Activated CD4-positive, alpha-beta T cell treated with anti-CD3 and anti-CD28 coated beads, Interleukin-2, amount 50 U/mL, for 4 hours (primary cell): ENCODE measurements at places on chromosomes 7 and 10.

DNA sequence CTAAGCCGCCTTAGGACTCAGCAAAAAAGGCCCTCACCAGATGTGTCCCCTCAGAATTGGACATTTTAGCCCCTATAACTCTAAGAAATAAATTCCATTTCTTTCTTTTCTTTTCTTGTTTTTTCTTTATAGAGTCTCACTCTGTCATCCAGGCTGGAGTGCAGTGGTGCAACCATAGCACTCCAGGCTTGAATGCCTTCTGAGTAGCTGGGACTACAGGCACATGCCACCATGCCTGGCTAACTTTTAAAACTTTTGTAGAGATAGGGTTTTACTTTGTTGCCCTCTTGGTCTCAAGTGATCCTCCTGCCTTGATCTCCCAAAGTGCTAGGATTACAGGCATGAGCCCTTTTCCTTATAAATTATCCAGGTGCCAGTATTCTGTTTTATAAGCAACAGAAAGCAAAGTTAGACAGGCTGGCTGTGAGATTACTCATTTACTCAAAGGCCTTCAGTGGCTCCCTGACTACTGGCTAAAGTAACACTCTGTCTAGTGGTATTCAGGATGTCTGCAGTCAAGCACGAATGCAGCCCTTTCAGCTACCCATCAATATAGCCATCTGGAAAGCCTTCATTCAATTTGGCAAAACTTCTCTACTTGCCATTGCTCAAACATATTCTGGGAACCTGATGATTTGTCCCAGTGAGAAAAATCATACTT is 128.6 kb downstream of the ICA1 start:
- DNase-seq, result no peak

DNA sequence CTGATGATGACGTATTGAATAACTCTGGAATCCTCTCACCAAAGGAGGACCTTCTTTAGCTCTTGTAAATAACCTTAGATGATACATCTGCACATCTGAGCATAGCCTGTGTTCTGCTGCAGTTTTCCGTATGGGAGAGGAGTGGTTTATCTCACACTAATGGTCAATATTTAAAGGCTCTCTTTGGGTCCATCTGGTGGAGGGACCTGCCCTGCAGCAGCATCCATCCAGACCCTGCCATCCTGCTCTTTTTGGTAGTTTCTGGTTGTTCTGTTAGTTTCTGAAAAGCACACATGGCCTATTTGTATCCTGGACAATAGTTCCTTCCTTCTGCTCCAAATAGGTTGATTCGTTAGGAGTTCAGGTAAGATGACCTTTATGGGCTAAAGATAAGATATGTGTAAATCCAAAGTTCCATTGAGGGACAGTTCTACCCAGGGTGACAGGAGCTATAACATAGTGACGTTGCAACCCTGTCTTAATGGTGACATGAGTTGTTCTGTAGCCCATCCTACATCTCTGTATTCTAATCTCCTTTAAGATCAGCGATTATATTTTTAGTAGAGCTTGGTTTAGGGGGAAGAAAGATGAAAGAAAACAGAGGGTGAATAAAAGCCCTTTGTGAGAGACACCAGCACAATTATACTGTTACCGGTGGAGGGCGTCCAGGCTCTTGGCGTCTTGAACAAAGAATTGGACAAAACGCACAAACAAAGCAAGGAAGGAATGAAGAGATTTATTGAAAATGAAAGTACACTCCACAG is 60.0 kb upstream of the KLF14 start:
- DNase-seq, result no peak

DNA sequence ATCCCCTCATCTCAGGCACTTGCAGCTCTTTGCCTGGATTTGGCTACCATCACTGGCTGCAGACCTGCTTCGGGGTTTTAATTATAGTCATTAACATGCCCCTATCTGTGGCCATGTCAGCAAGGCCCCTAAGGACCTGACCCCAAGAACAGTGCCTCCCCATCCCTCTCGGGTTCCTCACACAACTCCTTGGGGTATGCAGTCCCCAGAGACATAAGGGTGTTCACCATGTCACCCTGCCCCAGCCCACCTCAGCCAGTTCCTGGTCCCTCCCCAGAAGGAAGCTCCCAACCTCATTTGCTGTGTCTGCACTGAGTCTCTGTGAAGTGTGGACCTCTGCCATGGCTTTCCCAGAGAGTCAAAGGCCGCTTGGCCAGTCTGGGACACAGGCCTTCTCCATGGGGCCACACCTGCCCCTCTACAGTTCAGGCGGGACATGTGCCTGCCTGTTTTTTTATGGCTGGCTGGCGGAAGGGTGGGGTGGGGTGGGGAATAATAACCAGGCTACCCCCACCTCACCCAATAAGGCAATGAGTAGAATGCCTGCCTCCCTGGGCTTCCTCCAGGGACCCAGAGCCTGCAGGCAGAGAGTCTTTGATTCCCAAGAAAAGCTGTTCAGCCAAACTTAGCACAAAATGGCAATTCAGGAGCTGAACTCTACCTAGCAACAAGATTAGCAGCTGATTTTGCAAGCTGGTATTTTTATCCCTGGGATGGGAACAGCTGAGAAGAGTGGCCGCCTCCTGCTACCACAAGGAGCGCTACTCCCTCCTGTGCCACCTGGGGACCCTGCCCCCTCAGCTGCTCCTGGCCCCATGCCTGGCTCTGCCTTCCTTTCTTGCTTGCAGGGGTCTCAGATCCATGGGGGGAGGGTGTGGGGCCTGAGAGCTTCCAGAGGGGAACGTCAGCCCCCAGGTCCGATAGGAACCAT is 23.7 kb upstream of the CAMK2B start:
- no peak for DNase-seq

GRCh38 chr7:38822549-38822948 is 86.4 kb downstream of the VPS41 start:
- DNase-seq, result no peak

- no peak for DNase-seq
Observed at GRCh38 chr10:31847515-31847914, 81.1 kb downstream of the ARHGAP12 start.

DNA sequence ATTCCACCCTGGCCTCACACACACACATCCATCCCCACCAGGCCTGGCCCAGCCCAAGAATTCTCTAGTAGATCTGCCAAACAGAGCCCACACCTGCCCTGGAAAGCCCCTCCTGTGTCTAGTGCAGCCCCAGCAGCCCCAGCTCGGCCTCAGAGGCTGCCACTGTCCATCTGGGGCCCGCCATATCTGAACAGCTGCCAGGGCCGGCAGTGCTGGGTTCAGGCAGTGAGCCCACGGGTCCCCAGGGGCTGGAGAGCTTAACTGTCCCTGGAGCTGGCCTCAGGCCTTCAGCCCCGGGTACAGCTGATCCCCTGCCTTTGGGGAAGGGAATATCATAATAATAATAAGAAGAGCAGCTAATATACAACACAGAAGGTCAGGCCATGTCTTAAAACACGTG is 574 bp downstream of the MYL10 start:
- DNase-seq, result no peak

DNA sequence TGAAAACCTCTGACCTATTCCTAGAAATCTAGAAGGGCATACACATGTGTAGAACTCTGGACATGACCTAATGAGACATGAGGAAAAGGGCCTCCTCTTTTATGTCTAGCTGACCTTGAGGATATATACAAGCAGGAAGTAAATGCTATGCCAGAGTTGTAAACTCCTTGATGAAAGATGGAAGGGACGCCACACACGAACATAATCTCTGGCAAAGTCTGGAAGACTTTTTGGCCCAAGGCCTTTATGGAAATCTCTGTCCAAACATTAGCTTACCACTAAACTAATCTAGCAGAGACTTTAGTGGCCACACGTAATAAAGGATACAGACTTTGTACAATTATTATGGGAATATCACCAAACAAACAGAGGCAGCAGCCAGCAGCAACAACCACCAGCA is 138.1 kb upstream of the THSD7A start:
- no peak for DNase-seq

DNA sequence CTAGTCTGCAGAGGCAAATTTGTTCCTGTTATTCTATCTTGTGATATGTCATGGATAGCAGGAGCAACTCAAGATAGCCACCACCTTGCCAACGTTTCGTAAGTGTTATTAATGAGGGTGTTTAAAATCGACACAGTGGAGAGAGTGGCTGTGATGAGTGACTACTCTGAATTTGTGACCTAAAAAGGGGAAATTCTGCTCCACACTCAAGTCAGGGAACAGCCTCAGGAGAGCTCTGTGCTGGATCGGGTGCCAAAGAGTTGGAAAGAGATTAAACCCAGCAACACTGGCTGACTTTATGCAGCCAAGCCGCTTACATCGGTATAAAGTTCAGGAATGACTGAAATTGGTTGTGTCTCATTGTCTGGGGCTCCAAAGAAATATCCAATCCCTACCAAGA is 9.5 kb downstream of the TACC2 start:
- DNase-seq, result no peak

DNA sequence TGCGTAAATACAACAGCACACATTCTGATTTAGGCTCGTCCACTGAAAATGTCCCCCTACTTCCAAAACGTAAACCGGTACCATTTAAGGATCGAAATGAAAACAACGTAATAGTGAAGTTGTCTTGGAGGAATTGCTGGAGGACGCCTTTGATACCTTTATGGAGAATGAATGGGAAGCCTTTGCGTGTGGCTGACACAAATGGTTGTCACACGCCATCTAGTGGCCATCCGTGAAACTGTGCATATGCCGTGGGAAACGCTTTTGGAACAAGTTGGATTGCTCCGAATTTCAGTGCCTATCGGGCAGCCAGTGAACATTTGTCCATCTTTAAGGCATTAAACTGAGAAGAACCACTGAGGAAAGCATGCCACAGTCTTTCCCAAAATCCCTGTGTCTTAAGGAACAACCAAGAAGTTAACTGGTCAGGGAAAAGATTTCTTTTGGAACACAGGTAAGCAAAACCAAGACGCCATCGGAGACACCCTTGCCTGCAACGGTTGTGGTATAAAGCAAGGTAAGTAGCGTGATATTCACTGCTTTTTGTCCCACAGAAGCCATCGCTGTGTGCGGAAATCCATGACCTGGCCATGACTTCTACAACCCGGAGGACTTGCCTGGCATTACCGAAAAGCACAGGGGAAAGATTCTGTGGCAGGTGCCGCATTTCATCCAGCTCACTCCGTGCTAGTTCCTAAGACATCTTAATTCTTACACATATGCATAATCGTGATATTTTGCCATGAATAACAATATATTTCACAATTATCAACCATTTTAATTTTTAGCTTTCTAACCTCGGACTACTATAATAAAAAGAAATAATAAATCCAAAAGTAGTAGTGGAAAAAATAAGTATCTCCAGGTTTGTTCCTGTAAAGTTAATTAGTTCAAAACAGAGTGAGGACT is 100.6 kb downstream of the FAM204A start:
- peak; percentile 59 for DNase-seq

DNA sequence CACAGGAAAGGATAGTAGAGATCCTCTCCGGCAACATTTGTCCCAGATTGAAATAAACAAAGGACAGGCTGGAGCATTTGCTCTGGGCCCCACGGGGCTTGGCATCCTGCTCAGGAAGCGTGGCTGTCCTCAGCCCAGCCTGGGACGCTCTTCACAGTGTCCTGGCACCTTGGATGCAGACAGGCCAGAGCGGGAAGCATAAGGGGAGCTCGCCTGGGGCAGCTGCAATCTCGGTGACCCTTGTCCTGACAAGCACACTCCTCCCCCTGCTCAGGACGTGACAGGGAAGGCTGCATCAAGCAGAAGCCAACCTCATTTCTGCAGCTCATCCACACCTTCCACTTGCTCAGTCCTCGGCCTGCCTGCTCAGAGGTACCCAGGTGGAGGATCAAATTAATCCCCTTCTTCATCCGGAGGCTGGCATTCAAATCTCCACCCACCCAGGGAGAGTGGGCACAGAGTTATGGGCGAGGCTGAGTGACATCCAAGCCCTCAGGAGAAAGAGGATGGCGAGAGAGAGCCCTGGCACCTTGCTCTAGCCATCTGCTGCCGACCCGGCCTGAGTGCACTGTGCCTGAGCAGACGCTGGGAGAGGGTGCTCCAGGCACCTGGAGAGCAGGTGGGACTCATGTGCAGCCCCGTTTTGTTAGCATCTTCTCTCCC is 47.6 kb downstream of the ABRAXAS2 start:
- DNase-seq, result no peak

- DNase-seq, result no peak
Observed at GRCh38 chr7:156374335-156374734, 266.2 kb upstream of the RNF32 start.

GRCh38 chr10:76035206-76036110 is 604.0 kb downstream of the LRMDA start:
- no peak for DNase-seq

GRCh38 chr7:148031811-148032210 is 558.8 kb upstream of the C7orf33 start:
- no peak for DNase-seq

GRCh38 chr10:132612571-132613504 is 75.3 kb downstream of the INPP5A start:
- DNase-seq, result no peak

DNA sequence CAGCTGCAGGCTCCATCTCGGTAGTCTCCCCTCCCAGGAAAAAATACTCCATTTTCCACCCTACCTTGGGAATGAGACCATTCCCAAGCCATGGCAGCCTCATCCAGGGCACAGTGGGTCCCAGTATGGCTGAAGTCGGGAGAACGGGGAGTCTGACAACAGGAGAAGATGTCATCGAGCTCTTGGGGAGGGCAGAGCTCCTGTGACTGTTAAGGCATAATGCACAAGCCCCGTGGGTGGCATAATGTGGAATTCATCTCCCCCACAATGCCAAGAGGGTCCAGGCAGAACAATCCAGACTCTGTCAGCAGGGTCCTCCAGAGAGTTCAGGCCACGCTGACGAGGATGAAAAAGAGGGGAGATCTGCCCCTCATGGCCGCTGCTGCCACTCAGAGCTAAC is 279.4 kb downstream of the PLXNA4 start:
- DNase-seq, result no peak

DNA sequence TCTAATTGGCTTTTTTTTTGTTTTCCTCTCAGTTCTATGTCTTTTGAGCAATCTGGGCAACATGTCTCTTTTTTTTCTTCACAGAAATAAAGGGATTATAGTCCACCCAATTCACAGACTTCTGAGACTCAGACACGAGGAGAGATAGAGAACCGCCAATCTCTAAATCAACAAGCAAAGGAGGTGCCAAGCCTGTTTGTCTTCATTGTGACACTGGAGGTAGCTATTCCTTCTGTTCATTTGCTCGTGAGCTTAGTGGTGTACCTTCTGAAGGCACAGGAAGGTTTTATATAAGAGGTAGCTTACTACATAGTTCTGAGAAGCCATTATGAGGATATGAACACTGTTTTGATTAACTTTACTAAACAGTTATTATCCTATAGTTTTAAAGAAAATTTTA is 6.1 kb downstream of the EPHB6 start:
- DNase-seq, result no peak

GRCh38 chr10:49652421-49653272 is 26.8 kb upstream of the C10orf53 start:
- DNase-seq, result no peak

DNA sequence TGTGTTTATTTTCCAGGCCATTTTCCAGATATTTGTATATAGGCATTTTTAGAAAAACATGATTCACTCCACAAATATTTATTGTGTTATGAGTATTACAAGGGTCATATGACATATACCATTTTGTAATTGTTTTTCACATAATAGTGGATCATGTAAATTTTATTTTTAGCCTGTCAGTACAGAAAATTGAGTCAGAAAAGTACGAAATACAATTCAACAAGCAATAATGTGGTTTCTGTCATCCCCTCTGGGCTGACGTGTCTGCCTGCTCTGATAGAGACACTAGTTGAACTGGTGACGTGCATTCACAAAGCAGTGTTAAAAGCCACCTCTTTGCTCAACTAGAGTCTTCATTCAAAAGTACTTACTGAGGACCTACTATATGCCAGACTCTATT is 97.9 kb upstream of the STEAP1B start:
- no peak for DNase-seq
